ENCODE measurements at places on chromosomes 11 and 22. TPM values are rescaled to one million over a fixed set of nuclear protein-coding genes. Genes with fewer than 3 reads are reported as not detected.
A peak's percentile ranks its signal among the peaks of the same experiment; 100 is the strongest.

GRCh38 chr22:49462795-49463194, 364.9 kb downstream of the BRD1 start:
- no peak overlapping the region for H3K27ac ChIP-seq
- H3K4me1 ChIP-seq: no peaks in the 10 kb centered on the region
- H3K27me3 ChIP-seq: no peaks in the 10 kb centered on the region

The DAGLA gene
- 5.1 TPM for total RNA-seq

The LRP4 gene
- 17.1 TPM for total RNA-seq

DNA sequence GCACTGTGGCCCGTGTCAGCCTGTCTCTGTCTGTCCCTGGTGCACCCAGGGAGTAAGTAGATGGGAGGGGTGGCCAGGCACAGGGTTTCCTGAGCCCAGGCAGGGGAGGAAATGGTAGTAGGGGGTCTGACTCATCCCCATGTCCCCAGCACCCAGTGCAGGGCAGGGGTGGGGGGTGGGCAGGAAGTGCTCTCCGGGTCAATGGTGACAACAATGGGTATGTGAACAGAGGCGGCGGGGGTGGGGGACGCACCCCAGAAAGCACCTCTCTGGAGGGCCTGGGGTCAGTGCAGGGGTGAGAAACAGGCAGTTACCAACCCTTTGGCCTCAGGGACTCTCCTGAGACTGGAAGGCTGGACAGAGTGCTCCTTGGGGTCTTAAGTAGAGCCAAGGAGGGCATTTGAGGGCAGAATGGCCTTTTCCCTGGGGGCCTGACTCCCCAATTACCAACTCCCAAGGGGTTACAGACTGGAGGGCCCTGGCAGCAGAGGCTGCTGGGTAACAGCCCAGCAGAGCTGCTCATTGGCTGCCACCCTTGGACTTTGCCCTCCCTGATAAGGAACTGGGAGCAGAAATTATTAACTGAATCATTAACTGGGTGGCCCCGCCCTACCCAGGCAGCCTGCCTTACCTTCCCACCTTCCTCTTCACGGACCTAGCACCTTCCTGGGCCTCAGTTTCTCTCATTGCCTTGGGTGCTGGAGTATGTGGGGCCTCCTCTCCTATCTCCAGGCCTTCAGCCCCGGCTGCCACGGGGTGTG, 4.2 kb downstream of the MYRF start:
- no peaks in the 10 kb centered on the region for H3K27me3 ChIP-seq
- H3K4me1 ChIP-seq: no peaks in the 10 kb centered on the region
- DNase-seq: no peak
- H3K36me3 ChIP-seq: no peaks in the 10 kb centered on the region
- H3K4me3 ChIP-seq: no peak overlapping the region

The A4GALT gene
- 11.2 TPM for total RNA-seq

- no peak overlapping the region for H3K4me3 ChIP-seq
- H3K27ac ChIP-seq: no peak overlapping the region
- DNase-seq: no peak
- no peaks in the 10 kb centered on the region for H3K27me3 ChIP-seq
These were observed 519.5 kb upstream of the LRRC4C start for GRCh38 chr11:41978945-41979344.

DNA sequence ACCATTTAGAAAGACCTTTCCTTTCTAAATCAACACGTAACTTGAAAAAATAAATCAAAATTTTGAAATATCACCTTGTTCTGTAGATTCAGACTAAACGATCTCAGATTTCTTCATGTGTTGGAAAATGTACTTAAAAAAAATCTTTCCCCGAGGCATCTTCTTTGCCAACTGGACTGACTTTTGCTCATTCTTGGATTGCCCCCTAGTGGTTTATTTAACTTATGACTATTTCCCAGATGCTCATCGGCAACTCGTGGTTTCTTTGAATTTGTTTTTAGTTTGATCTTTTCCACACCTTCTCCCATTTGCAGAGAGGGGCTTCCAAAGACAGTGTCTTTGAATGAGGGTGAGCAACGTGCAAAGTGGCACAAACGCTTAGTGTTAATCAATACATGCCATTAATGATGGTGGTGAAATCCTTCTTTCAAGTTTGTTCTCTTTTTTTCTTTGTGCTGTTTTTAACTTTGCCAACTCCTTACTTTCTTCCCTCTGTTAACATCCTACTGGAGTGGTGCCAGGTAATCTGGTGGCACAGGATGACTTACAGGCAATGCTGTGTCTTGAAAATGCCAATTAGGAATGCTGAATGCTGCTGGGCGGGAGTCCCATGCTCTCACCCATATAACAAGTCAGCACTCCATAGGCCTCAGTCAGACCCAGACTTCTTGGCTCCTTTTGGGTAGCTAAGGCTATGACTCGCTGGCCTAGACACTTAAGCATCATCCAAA, 18.3 kb downstream of the PRSS23 start:
- DNase-seq: no peak
- H3K27me3 ChIP-seq: no peaks in the 10 kb centered on the region
- no peaks in the 10 kb centered on the region for H3K36me3 ChIP-seq
- H3K27ac ChIP-seq: no peak overlapping the region
- H3K4me1 ChIP-seq: peaks cover 33% of the 10 kb centered on the region
- peak overlapping the region; percentile 25 for H3K4me3 ChIP-seq

DNA sequence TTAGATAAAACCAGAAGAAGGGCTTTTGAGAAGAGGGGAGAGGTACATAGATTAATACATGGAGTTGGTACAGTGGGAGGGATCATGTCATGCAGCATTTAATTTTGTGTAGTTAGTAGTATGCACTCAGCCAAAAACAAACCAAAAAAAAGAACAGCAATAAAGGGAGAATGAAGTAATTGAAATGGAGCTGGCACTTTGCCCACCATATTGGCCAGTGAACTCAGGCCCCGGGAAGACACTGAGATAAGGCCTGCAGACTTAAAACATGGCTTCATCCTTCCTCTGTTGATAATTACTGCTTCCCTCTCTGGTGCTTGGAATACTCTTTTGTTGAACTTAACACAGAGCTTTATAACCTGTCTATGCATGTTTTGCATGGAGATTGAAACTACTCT, 3.1 kb downstream of the PANX1 start:
- H3K27me3 ChIP-seq: peaks cover 21% of the 10 kb centered on the region
- H3K4me3 ChIP-seq: no peak overlapping the region
- DNase-seq: no peak
- H3K27ac ChIP-seq: no peak overlapping the region

DNA sequence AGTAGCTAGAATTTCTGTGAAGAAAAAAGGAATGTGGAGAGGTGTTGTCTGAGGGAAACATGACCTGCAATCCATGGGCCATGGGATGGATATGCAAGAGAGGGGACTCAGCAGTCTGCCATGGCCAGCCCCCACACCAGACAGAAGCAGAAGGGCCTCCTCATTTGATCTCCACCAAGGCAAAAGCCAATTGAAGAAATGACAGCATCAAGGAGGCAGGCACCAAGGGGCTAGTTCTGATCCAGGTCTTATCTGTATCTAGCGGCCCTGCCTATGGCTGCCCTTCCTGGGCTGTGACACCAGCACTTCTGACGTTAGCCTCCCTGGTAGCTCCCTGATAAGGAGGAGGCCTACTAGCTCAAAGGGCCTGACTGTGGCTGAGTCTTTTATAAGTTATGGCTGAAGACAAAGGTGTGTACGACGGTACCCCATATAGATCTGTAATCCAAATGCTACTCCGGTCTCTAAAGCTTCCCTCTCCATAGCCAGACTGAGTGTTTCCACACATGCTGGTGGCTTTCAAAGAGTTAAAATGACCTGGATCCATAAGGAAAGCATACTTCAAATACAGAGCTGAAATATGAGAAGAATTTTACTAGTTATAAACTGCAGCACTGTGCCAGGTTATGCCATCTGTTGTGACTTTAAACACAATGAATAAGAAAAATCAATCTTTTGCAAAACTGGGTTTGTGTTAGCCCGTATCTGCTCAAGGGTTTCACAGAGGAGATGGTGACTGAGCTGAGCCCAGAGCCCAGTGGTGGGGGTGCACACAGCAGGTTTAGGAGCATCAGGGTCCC, 34.4 kb downstream of the HIRA start:
- no peak overlapping the region for H3K4me3 ChIP-seq
- H3K27ac ChIP-seq: no peak overlapping the region
- H3K27me3 ChIP-seq: no peaks in the 10 kb centered on the region
- DNase-seq: no peak
- H3K36me3 ChIP-seq: no peaks in the 10 kb centered on the region

The POGLUT3 gene
- total RNA-seq: 3.8 TPM

The SPDYC gene
- not detected for total RNA-seq

The MYBPC3 gene
- total RNA-seq: 0.89 TPM

DNA sequence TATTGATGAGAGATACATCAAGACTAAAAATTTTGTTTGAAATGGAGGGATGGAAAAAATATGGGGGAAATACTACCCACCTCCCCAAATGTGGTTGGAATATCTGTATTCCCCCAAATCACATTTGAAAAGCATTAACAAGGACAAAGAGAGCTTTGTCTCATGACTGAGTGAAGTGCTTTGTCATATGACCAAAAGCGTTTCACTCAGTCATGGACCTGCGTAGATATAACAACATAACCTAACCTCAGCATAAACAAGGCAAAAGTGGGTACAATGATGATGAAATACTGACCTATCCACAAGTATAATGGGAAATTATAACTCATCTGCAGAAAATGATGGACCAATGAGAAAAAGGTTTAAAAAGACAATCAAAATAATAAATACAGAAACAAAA, 418.3 kb downstream of the TBC1D22A start:
- H3K27me3 ChIP-seq: peaks cover 2% of the 10 kb centered on the region
- H3K27ac ChIP-seq: no peak overlapping the region
- DNase-seq: no peak
- no peaks in the 10 kb centered on the region for H3K36me3 ChIP-seq
- no peak overlapping the region for H3K4me3 ChIP-seq

GRCh38 chr11:107991868-107992414, 16.8 kb upstream of the CUL5 start:
- H3K4me1 ChIP-seq: no peaks in the 10 kb centered on the region
- no peak for DNase-seq
- no peaks in the 10 kb centered on the region for H3K27me3 ChIP-seq

DNA sequence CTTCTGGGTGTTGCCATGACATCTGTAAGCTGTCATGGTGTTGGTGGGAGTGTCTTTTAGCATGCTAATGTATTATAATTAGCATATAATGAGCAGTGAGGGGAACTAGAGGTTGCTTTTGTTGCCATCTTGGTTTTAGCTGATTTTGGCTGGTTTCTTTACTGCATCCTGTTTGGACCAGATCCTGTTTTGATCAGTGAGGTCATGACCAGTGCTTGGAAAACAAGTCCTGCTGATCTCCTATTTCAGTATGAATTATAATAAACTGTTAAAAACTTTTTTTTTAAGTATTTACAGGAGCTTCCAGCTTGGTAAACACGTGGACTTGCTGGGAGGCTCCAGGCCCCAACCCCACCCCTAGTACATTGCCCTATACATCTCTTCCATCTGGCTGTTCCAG, 30.5 kb upstream of the P4HA3 start:
- H3K4me1 ChIP-seq: no peaks in the 10 kb centered on the region
- no peaks in the 10 kb centered on the region for H3K36me3 ChIP-seq
- no peak overlapping the region for H3K27ac ChIP-seq
- no peaks in the 10 kb centered on the region for H3K27me3 ChIP-seq

The UBQLN3 gene
- not detected for total RNA-seq

DNA sequence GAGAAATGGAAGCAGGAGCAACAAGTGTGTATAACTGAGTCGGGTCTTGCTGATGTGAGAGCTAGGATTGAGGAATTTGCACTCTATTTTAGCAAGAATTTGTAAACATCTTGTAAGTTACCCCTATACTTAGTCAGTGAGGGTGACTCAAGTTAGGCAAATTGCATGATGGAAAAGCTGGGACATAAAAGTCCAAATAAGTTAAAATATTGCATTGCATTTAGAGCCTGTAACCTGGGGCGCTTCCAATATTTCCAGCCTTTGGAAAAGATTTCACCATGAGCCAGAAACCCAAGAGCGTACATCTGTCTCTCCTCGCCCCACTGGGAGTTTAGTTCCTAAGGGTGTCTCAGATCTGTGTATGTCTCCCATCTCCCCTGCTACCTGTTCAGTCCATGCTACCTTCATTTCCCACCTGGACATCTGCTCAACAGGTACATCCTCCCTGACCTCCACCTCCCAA, 37.0 kb upstream of the ACCSL start:
- H3K4me3 ChIP-seq: no peak overlapping the region
- no peak for DNase-seq
- H3K36me3 ChIP-seq: no peaks in the 10 kb centered on the region

DNA sequence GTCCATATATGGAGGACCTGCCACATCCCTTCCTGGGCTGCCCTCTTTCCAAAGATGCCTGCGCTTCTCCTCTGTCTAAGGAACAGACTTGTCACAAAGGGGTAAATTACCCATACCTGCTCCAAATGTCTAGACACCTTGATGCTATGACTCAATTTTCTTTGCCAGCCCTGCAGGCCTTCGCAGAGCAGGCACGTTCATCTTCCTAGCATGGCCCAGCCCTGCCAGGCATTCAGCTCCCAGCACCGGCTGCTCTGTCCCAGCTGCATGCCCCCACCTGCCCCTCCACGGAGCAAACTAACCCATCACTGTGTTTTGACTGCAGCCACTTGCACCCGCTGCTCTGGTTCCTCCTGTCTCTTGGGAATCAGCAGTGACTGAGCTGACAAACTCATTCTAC, 526.1 kb downstream of the MIAT start:
- H3K4me1 ChIP-seq: no peaks in the 10 kb centered on the region
- DNase-seq: no peak
- peaks cover 5% of the 10 kb centered on the region for H3K27me3 ChIP-seq
- no peak overlapping the region for H3K4me3 ChIP-seq
- no peaks in the 10 kb centered on the region for H3K36me3 ChIP-seq

DNA sequence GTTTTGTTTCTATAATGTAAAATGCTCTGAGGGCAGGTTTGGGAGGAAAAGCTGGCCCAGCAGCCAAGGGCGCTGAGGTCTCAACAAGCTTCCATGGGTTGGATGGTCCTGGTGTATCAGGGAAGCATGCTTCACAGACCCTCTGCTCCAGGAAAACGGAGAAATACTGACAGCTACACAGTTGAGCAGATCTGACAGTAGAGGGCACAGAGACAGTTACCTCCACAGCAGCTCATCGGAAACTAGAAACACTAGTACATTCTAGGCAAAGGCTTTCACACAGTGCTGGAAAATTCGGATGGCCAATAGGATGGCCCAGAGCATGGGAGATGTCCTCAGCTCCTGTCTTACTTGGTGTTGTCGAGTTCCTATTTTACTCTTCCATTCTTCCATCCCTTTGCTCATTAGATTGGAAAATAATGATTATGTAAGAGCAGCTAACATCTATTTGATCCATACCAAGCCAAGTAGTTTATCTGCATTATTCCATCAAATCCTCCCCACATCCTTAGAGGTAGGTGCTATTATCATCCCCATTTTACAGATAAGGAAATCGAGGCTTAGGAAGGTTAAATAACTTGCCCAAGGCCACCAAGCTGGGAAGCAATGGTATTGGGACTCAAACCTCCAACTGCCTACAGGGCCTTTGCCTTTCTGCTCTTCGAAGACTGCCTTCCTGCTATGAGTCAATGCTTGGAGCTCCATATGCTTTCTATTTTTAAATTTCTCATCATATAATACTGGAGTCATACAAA, 28.3 kb downstream of the LMO2 start:
- H3K36me3 ChIP-seq: peaks cover 30% of the 10 kb centered on the region
- no peaks in the 10 kb centered on the region for H3K27me3 ChIP-seq
- H3K27ac ChIP-seq: no peak overlapping the region
- no peak overlapping the region for H3K4me3 ChIP-seq
- no peak for DNase-seq

- no peaks in the 10 kb centered on the region for H3K27me3 ChIP-seq
- peak overlapping the region; percentile 96 for H3K27ac ChIP-seq
- DNase-seq: peak; percentile 69
- peak overlapping the region; percentile 84 for H3K4me3 ChIP-seq
- no peaks in the 10 kb centered on the region for H3K36me3 ChIP-seq
These were observed 456 bp upstream of the PARVB start for GRCh38 chr22:44023404-44024287.

The UNC93B1 gene
- total RNA-seq: 4.5 TPM
